ENCODE measurements at places on chromosomes 7 and 10.
A peak's percentile ranks its signal among the peaks of the same experiment; 100 is the strongest.

- DNase-seq, result no peak
These were observed 866.4 kb downstream of the LRMDA start for GRCh38 chr10:76297780-76298281.

DNA sequence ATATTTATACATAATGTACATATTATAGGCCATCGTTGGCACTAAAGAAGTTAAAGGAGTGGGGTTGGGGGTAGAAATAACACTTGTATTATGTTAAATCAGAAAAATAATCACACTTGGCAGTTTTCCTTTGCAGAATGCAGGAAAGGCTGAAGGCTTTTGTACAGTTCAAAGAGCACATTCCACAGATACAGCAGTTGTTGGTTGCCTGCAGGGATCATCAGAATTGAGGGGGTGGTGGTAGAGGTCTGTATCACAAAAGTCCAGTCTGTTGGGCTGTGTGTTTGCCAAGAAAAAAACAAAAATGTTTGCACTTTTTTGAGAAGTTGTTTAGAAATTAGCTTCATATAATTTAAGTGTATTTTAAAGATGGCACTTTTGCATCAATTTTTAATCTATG lies 231.8 kb upstream of the FOXP2 start:
- no peak for DNase-seq

GRCh38 chr7:24555719-24556118 lies 17.5 kb upstream of the PALS2 start:
- DNase-seq, result no peak

DNA sequence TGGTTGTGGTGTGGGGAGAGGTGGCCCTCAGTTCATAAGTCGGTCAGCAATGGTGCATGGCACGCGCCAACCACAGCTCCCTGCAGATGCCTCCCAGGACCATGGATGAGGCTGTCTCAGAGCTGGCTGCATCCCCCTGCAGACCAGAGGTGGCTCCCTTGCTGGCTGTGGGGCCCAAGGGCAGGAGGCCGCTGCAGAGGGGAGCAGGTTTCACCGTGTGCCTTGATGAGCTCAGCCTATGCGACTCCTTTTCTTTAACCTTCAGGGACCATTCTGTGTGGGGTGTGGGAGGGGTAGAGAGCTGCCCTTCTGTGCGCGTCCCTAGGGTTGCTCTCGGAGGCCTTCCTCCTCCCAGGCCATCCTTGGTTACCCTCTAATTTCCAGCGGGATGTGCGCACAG lies 152.4 kb downstream of the ACTR3B start:
- DNase-seq, result no peak

DNA sequence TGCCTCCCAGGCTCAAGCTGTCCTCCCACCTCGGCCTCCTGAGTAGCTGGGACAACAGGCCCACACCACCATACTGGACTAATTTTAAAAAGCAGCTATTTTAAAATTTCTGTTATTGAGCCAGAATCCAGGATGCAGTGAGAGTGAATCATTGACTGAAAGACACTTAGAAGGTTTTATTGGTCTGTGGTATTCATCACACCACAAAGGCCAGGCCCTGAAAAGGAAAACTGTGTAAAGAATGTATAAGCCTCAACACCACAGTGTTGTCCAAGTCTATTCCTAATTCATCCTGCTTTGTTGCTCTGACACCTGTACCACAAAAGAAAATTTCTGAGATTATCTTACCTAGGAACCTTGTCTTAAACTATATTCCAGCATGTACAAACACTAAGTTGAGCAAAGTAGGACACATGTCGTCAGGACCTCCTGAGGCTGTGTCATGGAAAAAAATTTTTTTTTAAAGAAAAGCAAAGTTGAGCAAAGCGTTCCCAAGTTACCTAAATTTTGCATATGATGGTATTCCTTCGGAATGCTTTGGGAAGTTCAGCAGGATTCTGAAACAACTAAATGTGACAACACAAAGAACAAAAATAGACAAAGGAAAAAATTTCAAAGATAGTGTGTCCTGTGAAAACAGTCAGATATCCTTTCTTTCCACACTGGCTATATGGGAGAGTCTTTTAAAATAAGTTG lies 129.6 kb upstream of the MKLN1 start:
- no peak for DNase-seq

GRCh38 chr10:52621635-52622079 lies 150.9 kb downstream of the MBL2 start:
- DNase-seq, result no peak

GRCh38 chr7:140061607-140061930 lies 1.2 kb downstream of the PARP12 start:
- DNase-seq, result no peak

- no peak for DNase-seq
These were observed 167.3 kb upstream of the MYO3A start for GRCh38 chr10:25766687-25767221.

- peak; percentile 36 for DNase-seq
These were observed 13.1 kb downstream of the DDC start for GRCh38 chr7:50552139-50552538.

DNA sequence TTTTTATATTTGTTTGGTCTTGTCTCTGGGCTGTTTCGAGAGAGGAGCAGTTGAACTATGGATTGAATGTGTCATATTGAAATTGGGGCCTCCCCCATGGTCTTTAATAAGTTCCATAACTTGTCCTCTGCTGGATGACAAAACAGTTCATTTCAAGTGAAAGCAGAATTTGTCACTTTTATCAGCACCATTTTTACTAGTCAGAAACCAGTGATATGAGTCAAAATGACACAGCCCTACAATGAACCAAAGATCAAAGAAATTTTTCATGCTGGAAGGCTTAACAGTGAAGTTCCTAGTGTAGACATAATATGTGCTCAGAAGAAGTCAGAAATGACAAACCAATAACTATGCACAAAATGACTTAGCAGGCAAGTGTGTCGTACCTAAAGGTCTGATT lies 133.6 kb upstream of the VWC2 start:
- DNase-seq, result no peak

GRCh38 chr10:49526619-49527018 lies 12.3 kb downstream of the ERCC6 start:
- DNase-seq, result no peak

- DNase-seq, result no peak
These were observed 161.9 kb downstream of the GRK5 start for GRCh38 chr10:119368991-119369869.

- no peak for DNase-seq
These were observed 881 bp downstream of the C10orf67 start for GRCh38 chr10:23343591-23344240.

DNA sequence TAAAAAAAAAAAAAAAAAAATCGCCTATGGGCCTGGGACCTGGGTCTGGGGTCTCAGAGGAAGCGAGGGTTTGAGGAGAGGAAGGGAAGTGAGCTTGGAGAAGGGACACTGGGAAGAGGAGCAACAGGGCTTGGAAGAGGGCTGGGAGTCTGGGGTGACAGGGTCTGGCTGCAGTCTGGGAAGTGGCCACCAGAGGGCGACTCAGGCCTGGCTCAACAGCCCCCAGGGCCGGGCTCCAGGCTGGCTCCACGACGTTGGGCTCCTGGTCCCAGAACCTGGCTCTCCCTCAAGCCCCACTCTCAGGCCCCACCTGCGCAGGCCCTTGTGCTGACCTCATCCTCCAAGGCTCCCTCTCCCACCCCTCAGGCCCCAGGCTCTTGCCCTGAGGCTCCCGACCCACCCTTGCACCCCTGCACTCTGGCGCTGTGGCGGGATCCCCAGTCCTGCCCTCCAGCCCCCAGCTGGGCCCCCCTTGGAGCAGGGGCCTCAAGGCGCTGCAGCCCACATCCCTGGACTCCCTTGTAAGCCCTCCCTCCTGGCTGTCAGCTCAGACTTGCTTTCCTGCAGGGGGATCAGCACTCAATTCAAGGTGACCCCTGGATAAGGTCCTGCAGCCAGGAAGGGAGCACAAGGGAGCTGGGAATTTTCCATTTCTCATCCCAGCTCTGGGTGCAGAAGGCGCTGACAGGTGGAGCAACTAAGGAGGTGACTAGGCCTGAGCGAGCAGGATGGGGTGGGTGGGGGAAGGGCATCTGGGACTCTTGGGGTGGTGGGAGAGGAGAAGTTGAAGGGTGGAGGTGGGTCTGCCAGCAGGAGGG lies 5.4 kb upstream of the SPACDR start:
- peak; percentile 22 for DNase-seq

GRCh38 chr10:6247041-6247712 lies 44.4 kb downstream of the PFKFB3 start:
- no peak for DNase-seq

DNA sequence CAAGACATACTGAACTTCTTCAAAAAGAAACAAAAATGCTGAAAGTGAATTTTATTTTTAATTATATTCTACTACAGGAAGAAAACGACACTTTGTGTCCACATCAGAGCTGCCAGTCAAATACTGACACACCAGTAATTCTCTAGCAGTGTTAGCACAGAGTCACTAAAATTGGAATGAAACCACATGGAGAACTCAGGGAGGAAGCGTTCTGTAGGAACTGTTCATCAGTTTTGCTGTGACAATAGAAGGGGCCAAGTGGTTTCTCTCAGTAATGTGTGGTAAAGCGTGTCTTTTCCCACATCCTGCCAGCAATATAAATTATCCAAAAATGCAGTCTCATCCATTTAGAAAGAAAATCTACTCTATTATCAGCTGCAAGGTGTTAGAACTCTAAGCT lies 683.3 kb downstream of the GRM8 start:
- DNase-seq, result no peak

DNA sequence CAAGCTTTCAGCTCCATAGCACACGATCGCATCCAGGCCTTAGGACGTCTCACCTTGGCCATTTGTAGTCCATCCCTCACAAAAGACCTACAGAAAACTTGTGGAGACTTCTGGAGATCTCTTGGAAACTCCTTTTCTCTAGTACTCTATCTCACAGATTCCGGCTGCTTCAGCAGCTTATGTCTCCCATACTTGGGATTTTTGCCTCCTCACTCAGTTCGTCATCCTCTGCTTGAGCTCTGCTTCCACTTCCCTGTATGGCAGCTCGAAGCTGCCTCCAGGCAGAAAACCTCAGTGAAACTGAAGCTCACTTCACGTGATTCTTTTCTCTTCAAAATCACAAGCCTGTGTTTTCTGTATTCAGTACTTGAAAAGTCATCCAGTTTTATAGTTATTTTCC lies 178.7 kb upstream of the GDF10 start:
- DNase-seq, result no peak

GRCh38 chr7:92133133-92133736 lies 1.0 kb downstream of the CYP51A1 start:
- no peak for DNase-seq

DNA sequence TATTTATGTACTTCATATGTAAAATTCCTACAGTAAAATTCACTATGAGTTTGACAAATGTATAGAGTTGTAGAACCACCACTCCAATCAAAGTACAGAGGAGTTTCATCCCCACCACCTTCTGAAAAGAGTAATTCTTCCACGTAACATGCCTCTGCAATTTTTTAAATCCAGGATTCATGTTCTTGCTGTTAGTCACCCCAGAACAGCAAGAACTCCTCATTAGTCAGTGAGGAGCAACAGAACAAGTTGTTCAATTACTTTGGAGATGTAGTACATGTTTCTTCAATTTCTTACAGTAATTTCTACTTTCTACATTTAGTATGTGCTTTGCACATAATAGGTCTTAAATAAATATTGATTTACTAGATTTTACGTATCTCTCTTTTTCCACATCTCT lies 248.1 kb downstream of the ABCA13 start:
- DNase-seq, result no peak

GRCh38 chr7:120941856-120942255 lies 8.7 kb upstream of the ING3 start:
- no peak for DNase-seq

DNA sequence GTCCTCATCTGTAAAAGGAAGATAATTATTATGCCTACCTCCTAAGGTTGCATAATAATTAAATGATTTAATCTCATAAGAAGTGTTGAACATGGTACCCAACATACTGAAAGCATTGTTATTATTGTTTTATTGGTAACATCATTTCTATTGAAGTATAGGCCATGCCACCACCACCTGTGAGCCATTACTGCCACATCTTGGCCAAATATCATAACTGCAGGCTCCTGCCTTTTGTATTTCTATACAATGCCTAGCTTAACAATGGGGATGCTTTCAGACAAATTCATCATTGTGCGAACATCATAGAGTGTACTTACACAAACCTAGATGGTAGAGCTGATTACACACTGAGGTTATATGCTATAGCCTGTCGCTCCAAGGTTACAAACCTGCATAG lies 61.1 kb upstream of the NPSR1 start:
- no peak for DNase-seq

DNA sequence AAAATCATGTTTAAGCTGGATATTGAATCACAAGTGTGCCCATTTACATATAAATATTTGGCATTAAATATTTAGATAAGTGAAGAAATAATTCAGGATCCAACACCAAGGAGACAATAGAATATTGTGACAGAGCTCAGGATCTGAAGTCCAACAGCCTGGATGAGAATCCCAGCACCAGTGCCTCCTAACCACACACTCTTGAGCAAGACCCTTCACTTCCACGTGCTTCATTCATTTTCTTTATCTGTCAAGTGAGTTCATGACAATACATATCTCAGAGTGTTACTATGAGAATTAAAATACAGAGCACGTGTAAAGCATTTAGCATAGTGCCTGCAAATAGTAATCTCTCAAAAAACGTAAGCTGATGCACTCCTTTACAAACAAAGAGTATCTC lies 78.4 kb upstream of the IKZF1 start:
- DNase-seq, result no peak

GRCh38 chr7:28222636-28223035 lies 42.0 kb upstream of the JAZF1 start:
- no peak for DNase-seq

DNA sequence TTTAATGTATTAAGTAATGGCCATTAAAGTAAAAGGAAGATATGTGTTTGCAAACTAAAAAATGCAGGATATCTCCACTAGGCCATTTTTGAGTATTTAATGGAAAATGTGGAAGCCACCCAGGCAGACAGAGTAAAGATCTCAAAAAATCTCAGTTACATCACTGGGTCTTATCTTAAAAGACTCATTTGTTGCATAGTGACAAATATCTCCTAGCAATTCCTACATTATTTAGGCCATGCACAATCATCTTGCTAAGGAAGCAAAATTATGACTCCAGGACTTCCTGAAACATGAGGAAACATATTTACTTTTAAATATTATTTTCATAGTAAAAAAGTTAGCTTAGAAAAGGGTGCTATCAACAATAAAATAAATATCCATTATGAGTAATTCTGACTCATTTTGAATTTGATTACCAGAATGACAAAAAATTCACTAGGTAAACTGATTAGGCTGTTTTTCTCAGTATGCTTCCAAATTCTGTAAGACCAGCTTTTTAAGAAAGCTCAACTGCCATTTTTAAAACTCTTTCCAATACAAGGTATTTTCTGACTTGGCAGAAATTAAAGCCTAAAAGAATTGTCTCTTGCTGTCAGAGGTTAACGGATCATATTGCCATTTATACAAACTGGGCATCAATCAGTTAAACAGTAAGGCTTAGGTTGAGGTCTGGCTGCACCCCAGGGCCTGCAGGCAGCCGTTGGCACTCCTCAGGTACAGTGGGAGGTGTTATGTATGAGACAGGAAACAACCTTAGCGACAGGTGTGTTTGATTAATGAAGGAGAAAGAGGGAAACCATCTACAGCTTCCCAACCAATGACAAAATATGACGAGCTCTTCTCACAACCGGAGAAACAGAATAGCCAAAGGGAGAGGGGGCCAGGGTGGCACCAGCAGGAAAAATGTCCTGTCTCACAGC lies 31.8 kb downstream of the PCLO start:
- no peak for DNase-seq

GRCh38 chr7:122010116-122010515 lies 133.9 kb downstream of the AASS start:
- no peak for DNase-seq

Data from LNCaP clone FGC (cell line).